Adrenal gland (tissue), 19 donors: ENCODE measurements at places on chromosomes 4 and X.

DNA sequence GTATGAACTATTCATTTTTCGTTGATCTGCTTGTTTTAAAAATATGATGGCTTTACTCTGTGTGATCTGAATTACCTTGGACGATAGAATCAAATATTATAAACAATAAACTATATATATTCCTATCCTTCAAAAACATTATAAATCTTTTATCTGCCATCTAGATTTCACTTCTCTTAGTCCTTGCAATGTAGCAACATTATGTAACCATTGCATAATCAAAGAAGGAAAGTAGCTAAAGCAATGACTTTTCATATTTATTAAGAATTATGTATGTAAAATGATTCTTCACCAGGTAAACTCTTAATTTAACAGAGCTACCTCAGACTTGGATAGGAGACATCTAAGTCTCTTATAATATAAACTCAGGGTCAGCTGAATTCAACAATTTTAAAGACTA is 210.5 kb downstream of the ADAMTS3 start:
- no peak for DNase-seq

DNA sequence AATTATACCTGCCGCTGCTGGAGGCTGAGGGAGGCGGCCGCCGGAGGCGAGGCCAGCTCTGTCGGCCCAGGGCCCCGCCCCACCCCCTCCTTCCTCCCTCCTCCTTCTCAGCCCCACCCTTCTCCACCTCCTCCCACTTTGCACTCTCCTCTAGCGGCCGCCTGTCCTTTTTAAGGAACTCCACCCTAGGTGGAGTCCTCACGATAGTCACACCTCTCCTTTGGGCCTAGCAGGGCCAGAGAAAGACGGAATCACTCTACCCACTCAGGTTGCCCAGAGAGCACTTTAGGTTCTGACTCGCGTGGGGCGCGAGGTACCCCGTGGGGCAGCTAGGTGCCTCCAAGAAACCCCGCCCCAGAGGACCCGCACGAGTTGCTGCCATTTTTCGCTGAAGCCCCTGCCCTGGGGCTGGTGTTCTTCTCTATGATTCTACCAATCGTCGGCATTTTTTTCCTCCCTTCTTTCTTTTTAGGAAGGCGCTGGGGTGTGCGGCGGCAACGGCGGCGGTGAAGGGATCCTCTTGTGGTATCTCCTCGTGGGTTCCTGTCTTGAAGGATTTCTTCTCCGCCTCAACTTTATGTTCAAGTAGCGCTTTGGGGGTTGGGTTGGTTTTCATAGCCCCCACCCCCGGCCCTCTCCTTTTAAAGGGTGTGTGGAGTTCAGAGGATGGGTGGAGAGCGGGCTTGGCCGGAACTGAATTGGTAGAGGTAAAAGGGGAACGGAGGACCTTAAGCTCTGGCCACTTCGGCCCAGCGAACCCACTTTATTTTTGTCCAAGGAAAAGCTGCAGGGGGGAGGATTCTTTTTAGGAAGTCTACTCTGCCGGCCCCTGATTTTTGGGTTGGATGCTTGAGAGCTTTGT is at the start of gene KLF8:
TSS of gene KLF8 (plus strand) at position 136 of the 862 bp plus-strand sequence. CDS start 979 bp downstream, outside the sequence.
- peak; percentile 22 for DNase-seq

GRCh38 chrX:18146954-18147353 is 73.7 kb downstream of the BEND2 start:
- DNase-seq, result peak; percentile 18

DNA sequence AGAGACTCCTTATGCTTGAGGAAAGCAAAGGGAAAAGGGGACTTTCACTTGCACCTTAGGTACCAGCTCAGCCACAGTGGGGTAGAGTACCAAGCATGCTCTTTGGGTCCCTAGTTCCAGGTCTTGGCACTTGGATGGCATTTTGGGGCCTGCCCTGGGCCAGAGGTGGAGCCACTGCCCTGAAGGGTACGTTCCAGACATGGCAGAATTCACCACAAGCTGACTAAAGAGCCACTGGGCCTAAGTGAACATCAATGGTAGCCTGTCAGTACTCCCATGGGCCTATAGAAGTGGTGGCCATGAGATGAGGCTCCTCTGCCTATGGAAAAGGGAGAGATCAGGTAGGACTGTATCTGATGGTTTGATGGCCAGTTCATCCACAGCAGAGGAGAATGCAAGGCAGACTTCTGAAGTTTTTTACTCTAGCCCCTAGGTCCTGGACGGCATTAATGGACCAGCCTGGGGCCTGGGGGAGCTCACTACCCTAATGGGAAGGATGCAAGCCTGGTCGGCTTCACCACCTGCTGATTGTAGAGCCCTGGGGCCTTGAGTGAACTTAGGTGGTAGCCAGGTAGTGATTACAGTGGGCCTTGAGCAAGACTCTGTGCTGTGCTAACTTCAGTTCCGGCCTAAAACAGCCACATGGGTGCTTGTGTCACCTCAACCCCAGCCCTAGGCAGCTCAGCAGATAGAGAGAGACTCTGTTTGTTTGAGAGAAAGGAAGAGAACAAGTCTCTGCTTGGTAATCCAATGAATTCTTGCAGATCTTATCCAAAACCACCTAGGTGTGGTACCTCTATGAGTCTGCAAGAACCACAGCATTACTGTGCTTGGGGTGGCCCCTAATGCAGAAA is 19.8 kb upstream of the HSFX4 start:
- DNase-seq, result no peak

DNA sequence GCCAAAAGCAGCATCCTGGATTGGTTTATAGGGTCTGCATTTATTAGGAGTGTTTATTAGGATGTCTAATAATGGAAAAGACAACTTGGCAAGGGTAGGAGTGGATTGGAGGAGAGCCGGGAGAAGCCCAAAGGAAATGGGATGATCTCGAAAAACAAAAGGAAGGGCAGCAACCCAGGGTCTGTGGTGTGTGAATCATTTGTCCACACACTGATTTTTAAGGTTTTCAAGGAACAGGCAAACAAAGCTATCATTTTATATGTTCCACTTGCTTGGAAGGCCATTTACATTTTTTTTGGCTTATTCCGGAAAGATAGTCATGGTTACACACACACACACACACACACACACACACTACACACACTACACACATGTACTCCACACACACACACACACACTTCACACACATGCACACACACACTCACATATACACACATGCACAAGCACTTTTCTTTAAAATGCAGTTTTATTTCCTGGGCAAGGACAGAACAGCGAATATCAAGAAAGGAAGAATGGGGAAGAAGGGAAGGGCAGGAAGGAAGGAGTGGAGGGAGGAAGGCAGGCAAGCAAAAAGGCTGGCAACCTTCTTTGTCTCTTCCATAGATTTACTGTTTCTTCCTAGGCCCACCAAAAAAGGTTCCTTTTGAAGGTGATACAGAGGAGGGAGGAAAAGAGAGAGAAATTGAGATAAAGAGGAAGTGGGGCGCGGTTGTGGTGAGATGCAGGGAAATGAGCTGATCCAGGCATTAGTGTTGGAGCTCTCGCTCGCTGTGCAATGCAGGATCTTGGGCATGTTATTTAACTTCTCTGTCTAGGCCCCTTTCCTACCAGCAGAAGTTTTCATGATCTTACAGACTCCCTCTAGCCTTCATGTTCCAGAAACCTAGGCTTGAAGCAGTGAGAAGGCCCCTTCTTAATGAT is 88.6 kb upstream of the MAML3 start:
- DNase-seq, result no peak

- no peak for DNase-seq
These were observed 2.6 kb upstream of the GIMD1 start for GRCh38 chr4:106371161-106371560.

- DNase-seq, result no peak
These were observed 73.2 kb upstream of the STS start for GRCh38 chrX:7074148-7074907.

DNA sequence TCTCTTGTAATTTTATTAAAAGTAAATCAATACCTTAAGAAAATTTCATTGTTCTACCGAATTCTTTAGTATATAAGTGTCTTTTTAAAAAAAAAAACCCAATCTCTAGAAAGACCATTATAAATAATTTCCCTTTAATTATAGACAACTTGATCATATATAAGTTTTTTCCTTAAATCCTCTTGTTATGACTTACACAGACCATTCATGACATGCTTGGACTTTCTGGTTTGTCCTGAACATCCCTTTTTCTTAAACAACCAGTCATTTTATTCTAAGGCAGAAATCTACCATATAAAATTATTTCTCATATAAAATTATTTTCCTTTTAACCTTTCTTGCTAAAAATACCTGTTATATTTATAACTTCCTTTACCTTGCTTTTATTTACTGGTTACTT is 15.4 kb upstream of the FHDC1 start:
- DNase-seq, result no peak

DNA sequence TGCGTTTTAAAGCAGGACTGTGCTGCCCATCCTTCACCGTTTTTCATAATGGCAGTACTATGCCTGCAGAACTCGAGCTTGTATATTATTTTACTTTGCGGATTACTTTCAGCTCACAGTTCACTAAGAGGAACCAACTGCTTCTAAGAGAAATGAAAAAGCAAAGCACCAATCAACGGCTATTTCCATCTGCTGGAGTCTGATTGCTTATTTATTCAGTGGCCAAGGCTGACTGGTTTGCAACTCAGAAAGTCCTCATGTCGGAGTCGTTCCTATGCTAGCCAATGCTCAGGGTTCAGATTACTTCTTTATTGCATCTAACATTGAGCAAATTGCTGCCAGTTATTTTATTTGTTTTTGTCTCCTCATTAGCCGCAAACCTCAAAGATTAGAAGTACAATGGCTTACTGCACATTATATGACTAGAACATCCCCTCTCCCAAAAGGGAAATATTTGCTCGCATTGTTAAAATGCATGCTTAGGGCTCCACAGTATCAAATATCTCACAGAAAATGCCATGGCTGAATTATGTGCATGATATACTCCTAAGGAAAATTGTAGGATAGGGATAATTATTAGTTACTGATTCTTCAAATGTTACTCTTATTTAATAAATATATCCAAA is 1628.2 kb upstream of the ADGRL3 start:
- DNase-seq, result no peak

DNA sequence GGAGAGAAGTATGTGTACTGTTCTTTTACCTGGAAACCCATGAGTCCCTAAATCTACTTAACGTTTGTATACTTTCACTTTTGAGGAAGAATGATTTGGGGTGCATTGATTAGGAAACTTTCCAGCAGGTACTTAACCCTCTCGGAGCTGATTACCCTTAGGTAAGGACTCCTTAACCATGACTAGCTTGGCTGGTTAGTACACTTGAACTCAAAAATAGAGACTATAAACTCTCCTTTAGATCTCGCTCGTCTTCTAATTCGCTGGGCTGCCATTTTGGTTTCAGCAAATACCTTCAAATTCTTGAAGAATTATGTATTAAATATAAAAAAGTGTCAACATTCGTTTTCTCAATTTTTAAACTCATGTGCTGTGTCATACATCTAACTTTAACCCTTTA is 2.0 kb downstream of the USP9X start:
- DNase-seq, result no peak

- no peak for DNase-seq
These were observed 19.7 kb downstream of the ZFP42 start for GRCh38 chr4:188015025-188015940.

DNA sequence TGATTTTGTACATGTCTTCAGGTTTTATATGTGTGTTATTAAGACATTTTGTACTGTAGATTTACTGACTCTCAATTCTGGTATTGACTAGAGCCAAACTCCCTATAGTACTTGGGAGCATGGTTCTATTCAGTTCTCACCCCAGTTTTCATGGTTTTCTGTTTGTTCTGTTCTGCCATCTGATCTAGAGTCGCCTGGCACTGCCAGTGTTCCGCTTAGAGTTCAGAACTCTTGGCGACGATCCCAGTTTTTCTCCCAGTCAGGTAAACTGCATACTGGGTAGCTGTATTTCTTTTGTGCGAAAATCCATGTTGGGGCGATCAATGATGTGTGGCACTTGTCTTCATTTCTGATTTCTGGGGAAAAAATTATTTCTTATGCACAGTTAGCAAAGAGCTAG is 78.0 kb downstream of the PHOX2B start:
- no peak for DNase-seq

- no peak for DNase-seq
These were observed 47.4 kb downstream of the ASIC5 start for GRCh38 chr4:155818639-155819038.

DNA sequence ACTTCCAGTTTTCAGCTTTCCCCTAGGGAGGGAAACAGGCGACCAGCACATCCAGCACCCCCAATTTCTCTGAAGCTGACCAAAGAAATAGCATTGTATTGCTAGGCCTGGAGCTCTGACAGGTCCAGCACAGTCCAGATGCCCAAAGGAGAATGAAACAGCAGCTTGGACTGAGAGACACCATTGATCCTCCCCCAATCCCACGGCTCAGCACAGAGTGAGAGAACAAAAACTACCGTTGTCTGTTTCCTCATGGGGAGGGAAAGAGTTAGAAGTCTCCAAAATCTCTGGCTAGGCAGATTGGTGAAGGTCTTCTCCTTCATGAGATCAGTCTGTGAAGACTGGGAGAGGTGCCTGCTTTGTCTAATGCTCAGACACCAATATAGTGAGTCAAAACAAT is 8.6 kb downstream of the TCEAL7 start:
- DNase-seq, result no peak

GRCh38 chr4:185167234-185167633 is 24.2 kb downstream of the SLC25A4 start:
- peak; percentile 61 for DNase-seq

DNA sequence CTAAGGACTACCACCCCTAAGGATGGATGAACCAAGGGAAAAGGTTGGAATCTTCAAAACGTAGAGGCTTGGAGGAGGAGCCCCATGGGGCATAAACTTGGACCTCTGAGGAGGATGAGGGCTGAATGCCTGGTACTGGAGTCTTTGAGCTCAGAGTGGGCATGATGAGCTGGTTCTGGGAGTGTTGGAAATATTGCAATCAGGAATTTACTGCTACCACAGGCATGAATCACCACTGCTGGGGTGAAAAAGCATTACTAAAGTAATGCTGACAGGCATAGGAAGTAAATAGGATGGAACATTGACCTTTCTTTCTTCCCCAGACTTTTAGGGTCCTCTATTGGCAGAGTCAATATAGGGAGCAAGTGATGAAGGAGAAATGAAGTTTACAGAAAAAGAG is 105.8 kb upstream of the RPS6KA3 start:
- no peak for DNase-seq

GRCh38 chr4:7466904-7467303 is 32.2 kb upstream of the PSAPL1 start:
- DNase-seq, result no peak

DNA sequence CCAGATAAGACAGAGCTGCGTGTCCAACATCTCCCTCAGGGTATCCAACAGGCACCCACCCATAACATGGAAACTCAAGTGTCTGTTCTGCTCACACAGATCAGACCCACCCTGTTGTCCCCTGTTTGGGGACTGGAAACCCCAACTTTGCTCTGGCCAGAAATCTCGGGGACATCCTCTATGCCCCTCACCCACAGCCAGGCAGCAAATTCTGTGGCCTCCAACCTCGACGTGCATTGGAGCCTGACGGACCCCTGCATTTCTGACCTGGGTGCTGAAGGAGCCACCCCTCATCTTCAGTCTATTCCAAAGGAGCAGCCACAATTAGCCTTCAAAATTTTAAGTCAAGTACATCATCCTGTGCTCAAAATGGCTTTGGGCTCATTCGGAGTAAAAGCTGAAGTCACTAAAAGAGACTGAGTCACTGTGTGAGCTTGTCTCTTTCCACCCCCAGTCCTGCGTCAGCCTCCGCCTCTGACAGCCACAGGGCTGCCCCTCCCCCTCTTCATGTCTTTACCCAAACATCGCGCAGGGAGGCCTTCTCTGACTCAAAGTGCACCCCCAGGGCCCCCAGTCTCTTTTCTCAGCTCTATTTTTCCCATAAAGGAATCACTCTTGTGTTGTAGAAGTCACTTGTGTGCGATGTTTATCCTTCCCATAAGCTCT is 24.4 kb upstream of the PDE6B start:
- no peak for DNase-seq
